ENCODE measurements at places on chromosomes 11 and 22.

DNA sequence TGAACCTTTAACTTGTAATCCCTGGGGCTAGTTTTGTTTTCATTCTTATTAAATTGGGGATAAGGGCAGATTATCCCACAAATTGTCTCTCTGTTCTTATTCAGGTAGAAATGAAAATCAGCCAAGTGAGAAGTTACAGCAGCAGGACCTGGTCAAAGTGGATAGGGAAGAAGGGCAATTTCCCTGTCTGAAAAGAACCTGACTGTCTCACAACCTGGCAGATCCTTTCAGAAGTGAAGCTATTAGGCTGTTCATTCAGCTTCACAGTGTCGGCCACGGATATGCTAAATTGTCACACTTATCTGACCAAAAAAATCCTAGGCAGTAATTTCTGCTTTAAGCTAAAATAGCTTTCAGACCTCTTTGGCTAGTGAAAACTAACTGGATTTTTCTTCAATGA, 712.6 kb upstream of the ANO5 start:
- DNase-seq = no peak

- DNase-seq = no peak
Observed at GRCh38 chr22:44712962-44713361, 11.0 kb downstream of the PRR5 start.

GRCh38 chr11:65043881-65044501, 3.0 kb downstream of the SAC3D1 start:
- DNase-seq = no peak

- no peak for DNase-seq
Observed at GRCh38 chr11:66478729-66479393, 1.4 kb upstream of the DPP3 start.

GRCh38 chr11:32387411-32387810, 47.9 kb downstream of the WT1 start:
- no peak for DNase-seq

DNA sequence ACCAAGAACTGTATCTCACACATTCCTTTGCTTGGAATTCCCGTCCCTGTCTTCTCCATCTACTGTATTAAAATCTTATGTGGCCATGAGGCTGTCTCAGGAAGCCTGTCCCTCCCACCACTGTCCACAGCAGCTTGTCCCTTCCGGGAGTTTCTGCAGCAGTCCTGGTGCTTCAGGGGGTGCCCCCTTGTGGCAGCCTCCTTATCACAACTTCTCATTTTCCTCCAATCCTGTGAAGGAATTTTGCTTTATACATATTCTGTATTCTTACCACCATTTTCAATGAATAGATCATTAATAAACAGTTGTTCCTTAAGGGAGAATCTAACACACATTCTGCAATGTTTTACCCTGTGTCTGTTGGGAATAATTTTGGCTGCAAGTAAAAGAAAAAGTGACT, 220.4 kb upstream of the RAG2 start:
- no peak for DNase-seq
